ENCODE measurements at places on chromosomes 16 and 17.

- no peak for DNase-seq
Measured at GRCh38 chr16:259814-260253, 15.9 kb downstream of the RGS11 start.

DNA sequence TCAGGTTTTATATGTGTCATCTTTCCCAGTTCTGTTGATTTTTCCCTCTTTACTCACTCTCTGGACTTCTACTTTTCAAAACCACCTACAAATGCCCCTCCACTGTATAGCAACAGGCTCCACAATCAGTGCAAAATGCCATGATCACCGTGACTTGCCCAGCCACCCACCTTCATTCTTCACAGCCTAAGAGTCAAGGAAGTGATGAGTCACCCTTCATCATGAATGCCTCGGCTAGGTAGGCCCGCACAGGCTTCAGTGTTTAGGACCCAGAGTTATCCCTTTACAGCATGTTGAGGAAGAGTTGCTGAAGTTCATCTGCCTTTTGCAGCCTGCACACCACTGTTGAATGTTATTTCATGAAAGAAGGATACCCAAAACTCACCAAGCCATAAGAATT lies 158.6 kb downstream of the PMP22 start:
- no peak for DNase-seq

- no peak for DNase-seq
Measured at GRCh38 chr17:35088356-35088880, 24.9 kb upstream of the RFFL start.

- peak; percentile 58 for DNase-seq
Measured at GRCh38 chr16:56513972-56514371, 5.9 kb downstream of the BBS2 start.

GRCh38 chr17:79746889-79747507 lies 16.3 kb downstream of the ENPP7 start:
- DNase-seq: peak; percentile 5

GRCh38 chr17:77118251-77118928 lies 22.4 kb upstream of the SEC14L1 start:
- DNase-seq: no peak

GRCh38 chr16:14309906-14310305 lies 238.8 kb downstream of the MRTFB start:
- no peak for DNase-seq
